ENCODE measurements at places on chromosomes 1 and 21. TPM values are rescaled to one million over a fixed set of nuclear protein-coding genes. Genes with fewer than 3 reads are reported as not detected.

Gene NUF2
- 1.6 TPM for polyA plus RNA-seq

Gene TMEM125
- 0.50 TPM for polyA plus RNA-seq

GRCh38 chr1:187433598-187433997 is 604.8 kb downstream of the PLA2G4A start:
- DNase-seq, result no peak

DNA sequence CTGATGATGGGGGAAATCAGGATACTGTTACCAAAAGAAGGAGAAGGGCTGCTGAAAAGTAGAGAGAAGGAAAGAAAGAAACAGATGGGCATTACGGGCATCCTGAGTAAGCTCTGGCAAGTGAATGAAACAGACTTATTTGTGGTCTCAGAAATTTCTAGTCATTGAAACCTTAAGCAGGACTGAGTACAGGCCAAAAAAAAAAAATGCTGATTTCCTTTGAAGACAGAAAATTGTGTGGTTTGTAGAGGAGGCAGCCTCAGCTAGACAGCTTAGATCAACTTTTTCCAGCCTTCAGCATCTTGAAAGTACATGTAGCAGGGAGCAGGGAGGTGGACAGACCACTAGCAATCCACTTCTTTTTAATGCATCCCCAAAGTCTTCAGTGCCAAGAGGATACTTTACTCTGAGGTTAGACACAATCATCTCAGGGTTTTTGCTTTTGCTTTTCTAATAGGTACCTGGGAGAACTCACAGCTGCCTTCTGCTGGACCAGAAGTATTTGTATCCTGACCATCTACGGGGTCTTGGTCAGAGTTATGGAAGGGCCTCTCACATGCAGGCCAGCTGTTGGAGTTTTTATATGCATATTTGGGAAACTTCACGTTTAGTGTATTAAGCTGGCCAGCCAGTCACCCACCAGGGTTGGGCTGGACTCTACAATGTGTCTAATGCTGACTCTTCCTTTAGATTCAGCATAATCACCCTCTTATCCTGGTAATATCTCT is 10.6 kb upstream of the CAPZB start:
- no peak for DNase-seq

DNA sequence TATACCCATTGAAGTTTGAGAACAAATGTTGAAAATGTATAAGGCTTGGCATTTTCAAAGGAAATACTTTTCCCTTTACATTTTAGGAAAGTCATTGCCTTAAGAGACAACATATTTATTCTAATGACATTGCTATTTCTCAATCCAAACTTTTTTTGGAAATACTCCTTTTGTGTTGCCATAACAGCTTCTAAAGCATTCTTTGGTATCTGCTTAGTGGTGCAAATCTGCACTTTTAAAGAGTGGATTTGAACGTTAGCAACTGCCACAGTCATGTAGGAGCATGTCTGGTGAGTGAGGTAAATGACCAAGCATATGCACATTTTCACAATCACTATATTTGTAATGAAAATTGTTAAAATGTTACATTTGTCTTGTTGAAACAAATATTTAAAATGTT is 124.4 kb upstream of the GORAB start:
- DNase-seq, result no peak

GRCh38 chr21:19914028-19914427 is 1084.2 kb upstream of the NCAM2 start:
- no peak for DNase-seq

DNA sequence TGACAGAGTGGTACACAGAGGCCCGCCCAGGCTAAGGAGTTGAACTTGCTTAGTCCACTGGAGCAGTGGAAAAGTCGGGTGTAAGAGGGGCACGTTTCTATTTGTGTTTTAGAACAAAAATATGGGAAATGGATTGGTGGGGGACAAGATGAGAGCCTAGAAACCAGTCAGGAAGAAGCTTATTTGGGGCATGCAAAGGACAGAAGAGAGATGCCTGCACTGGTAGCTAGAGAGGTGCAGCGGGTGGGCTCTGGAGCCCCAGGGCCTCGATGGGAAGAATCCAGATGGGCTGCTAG is 1.2 kb upstream of the LIN9 start:
- DNase-seq, result no peak

DNA sequence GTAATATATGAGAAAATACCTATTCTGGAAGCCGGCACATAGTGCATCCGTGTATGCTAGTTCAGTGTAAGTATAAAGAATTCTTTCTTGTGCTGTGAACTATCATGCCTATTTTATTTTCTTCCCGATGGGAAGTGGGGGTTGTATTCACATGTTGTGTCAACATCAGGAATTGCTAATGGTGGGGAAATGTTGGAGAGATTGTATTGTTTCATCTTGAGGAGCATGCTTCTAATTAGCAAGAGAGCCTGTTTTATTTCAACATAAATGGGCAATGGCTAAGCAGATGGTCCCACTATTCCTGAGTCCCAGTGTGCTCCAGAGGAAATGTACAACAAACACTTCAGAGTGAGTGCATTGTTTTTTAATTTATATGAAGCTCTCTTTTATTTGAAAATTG is 485.2 kb downstream of the PLPP3 start:
- DNase-seq, result no peak

- no peak for DNase-seq
Observed at GRCh38 chr1:248841702-248842395, 3.8 kb downstream of the ZNF672 start.

- no peak for DNase-seq
Observed at GRCh38 chr1:154716011-154716410, 108.0 kb upstream of the ADAR start.

DNA sequence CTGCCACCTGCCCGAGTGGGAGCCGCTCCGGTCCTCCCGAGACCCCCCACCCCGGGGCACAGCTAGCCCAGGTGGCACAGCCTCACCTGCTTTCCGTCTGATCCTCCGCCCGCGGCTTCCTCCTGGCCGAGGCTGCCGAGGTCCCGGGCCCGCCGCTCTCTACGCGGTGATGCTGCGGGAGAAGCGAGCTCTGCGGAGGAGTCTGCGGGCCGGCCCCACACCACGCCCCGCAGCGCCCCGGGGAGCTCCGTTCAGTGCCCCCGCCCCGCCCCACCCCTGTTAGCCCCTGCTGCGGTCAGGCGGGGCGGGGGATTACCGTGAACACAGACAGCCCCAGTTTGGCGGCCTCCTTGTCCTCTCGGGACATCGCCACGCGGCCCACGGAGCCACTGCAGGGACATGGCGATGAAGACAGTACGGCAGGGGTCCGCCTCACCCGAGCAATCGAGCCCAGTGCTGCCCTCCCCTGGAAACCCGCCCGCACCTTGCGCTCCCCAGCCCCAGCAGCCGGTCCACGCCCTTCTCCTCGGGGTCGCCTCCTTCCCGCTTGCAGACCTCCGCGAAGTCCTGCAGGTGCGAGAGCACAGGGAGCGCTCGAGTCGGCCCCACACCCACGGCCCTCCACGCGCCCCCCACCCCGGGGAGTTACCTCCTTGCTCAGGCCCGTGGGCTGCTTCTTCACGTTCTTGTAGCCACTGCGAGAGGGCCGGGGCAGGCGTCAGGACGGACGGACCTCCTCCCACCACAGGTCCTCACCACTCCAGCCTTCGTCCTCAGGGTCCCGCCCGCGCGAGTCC is 933 bp downstream of the C1orf35 start:
- DNase-seq, result peak; percentile 60

GRCh38 chr1:13697738-13698137 is 2.2 kb upstream of the PRDM2 start:
- DNase-seq, result no peak

GRCh38 chr1:224507771-224508523 is 73.3 kb upstream of the WDR26 start:
- no peak for DNase-seq

GRCh38 chr1:51989582-51990477 is 670 bp downstream of the RAB3B start:
- no peak for DNase-seq

- DNase-seq, result no peak
Observed at GRCh38 chr1:9902060-9902452, 8.0 kb downstream of the CTNNBIP1 start.

DNA sequence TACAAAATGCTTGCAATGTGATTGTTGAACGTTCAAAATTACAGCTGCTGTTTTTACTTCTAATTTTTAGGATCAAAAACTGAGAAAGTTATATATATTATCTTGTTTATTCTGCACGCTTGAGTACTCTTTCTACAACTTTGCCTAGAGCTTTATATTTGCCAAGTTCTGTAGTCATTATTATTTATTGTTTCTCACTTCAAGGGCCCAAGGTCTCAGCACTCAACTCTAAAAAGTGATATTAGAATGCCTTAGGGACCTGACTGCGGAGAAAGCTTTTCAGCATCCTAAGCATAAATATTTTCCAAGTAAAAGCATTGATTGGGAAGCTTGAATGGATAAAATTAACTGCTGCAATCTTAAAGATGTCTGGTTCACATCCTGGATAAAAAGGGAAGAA is 83.6 kb downstream of the UBE2U start:
- DNase-seq, result no peak
